ENCODE measurements at places on chromosomes 4 and X. TPM values are rescaled to one million over a fixed set of nuclear protein-coding genes. Genes with fewer than 3 reads are reported as not detected.

Gene ZDHHC15
- total RNA-seq = not detected

Gene GC
- not detected for total RNA-seq

Gene CCDC120
- 3.6 TPM for total RNA-seq

Gene SUPT20HL2
- not detected for total RNA-seq

Gene SMIM10L2A
- total RNA-seq = 0.19 TPM

Gene VEGFC
- total RNA-seq = 16.8 TPM

Gene SEPSECS
- 2.5 TPM for total RNA-seq

Gene SSX4B
- not detected for total RNA-seq

Gene RAB41
- not detected for total RNA-seq

Gene CXCR3
- total RNA-seq = not detected

Gene CDS1
- 0.81 TPM for total RNA-seq

Gene MAGED4B
- 14.3 TPM for total RNA-seq

Gene HTATSF1
- total RNA-seq = 59.3 TPM

Gene RRH
- total RNA-seq = not detected

Measured in A549 treated with RU486 at 1 μM for 4 hours (cell line).